ENCODE measurements at places on chromosomes 7 and 10.
A peak's percentile ranks its signal among the peaks of the same experiment; 100 is the strongest.

DNA sequence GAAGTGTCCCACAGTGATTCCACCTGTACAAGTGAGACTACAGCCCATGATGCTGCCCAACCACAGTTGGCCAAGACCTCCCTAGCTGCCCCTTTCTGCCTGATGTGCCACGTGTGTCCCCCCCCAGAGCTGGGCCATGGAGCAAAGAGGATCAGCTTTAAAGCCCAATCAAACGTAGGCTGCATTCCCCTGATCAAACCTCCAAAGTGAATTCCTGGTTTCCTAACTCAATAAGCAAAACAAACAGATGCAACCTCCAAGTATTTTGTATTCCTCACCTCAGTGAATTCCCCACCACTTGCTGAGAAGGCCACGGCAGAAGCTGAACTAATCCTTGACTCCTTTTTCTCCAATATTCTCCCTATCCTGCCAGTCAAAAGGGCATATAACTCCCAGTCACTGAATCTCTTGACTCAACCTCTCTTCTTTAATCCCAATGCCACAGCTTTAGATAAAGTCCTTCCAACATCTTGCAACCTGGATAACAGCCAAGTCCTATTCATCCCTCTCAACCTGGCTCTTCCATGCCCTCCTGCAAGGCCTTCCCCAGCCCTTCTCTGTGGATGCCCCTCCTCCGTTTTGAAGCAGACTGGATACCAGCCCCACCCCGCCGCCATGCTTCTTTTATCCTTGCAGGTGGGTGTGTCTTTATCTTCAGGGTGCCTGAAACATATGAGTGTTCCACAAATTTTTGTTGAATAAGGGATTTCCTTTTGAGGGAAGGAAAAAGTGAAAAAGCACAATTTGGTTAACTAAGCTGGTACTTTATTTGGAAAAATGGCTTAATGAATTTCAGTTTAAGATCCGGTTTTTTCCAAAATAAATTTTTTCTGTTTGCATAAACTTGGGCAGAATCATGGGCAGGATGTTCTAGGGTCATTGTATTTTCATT is 285.2 kb upstream of the MKLN1 start:
- peak; percentile 3 for DNase-seq

DNA sequence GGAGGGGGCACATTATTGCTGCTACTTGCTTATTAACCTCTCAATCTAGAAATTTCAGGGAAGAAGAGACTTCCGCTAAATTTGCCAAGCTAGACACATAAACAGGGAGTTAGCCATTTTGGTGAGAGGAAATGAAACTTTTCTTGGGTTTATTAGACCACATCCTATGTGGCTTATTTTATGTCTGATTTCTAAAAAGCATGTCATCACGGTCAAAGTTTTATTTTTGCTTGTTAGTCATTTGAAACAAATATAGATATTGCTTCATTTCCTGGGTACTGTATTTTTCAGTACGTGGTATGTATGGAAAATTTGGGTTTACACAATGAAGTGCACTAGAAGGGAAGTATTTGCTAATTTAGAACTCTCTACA is 144.1 kb downstream of the TCF7L2 start:
- DNase-seq, result no peak

DNA sequence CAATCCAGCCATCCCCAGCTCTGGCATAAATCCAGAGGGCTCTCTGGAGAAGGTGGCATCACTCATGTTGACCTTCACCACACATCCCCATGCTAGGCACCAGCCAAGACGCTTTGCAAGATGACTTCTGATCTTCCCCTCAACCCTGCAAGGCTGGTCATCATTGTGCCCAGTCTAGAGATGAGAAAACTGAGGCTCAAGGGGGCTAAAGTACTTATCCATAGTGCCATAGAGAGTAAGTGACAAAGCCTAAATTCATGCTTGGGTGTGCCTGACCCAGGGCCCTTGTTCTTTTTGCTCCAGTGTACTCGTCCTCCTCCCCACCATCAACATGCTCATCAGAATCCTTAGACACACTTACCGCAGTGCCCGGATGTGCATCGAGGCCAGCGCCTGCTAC is 1.7 kb upstream of the C10orf105 start:
- no peak for DNase-seq

- DNase-seq, result peak; percentile 6
These were observed 138.1 kb upstream of the EFCAB10 start for GRCh38 chr7:105719395-105719794.

DNA sequence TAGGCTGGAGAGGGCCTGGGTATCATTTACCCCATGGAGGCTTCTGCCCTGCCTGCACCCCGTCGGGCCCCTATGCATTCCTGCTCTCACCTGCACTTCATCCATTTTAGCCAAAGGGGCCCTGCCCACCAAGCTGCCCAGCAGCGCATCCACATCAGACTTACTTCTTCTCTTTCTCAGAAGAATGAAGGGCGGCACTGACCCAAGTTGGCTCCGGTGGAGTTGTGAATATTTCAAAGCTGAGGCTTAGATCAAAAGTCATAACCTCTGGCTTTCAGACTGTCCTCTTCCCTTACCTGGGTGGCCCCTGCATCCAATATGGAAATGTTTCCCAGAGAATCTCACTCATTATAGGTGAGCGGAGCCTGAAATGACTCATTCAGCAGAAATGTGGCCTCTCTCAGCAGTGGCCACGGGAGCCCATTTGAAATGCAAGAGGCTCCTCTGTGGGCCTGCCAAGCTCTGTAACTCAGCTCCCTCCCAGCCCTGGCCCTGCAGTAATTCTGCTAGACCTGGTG is 117.6 kb upstream of the TCF7L2 start:
- peak; percentile 29 for DNase-seq

Measured in neural progenitor cell (in vitro differentiated cells).